ENCODE measurements at places on chromosomes 7 and 10.

DNA sequence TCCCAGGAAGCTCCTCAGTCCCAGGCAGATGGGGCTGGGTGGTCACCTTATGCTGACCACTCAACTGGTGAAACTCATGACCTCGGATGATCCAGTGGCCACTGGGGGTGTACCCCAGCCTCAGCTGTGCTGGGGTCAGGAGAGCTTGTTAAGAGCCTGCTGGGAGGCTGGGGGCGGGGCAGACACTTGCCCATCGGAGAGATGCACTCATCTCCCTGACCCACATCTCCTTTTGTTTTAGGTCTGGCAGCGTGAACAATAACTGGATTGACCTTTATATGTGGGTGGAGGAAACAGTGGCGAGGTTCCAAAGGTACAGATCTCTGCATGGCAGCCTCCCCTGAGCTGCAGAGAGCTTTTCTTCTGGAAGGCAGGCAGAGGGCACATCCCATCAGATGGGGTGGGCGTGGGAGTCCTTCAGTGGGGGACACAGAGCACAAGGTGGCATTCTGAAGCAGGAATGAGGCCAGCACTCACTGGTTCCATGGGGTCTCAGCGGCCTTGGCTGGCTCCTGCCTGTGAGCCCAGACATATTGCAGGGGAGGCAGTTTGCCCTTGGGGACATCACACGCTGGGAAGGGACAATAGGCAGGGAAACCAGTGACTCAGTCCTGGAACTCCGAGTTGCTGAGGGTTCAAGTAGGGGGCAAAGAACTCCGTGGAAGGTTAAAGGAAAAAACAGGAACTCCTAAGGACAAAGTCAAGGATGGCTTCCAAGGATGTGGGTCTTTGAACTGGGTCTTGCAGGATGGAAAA, 5.2 kb downstream of the ANTXRL start:
- peak; percentile 21 for DNase-seq

DNA sequence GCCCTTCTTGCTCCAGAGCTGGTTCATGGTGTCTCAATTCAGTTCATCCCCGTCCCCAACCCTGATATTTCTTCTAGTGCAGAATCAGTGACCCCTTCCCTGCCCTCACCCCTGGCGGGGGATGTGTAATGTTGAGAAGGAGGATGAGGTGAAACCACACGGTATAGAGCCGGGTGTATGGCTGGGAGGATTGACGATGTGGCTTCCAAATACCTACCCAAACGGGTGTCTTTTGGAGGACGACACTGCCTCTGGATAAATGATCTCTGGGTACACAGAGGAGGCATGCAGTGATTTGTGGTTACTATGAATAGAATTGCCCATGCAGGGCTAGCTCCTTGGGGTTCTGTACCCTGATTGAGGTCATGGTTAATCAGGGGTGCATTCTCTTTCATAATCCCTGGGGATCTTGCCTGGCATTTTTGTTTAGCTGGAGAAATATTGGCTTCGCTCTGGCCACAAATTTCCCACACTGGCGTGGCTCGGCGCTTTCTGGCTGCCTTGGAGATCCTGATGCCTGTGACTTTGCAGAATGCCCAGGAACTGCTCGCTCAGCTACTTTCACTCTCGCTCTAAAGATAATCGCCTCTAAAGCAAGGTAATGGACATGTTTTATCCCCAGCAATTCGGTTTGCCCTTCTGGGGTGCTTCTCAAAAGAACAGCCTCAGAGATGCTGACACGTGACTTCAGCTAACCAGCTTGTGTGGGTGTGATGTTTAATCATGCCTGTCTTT, 89.2 kb downstream of the RBM20 start:
- DNase-seq: peak; percentile 22

DNA sequence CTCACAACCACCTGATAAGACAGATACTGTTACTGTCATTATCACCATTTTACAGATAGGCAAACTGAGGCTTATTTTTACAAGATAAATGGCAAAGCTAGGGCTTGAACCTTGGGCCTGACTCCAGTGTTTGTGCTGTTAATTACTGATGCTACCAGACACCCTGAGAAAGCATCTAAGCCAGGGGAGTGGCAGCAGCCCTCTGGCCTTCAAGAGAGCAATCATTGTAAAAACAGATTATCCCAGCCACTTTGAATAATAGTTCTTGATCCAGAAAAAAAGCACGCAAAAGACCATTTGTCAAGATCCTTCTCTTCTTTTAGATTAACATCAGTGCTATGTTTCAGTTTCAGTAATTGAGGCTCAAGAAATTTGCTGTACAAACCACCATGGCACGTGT, 109.5 kb downstream of the PLCE1 start:
- no peak for DNase-seq

DNA sequence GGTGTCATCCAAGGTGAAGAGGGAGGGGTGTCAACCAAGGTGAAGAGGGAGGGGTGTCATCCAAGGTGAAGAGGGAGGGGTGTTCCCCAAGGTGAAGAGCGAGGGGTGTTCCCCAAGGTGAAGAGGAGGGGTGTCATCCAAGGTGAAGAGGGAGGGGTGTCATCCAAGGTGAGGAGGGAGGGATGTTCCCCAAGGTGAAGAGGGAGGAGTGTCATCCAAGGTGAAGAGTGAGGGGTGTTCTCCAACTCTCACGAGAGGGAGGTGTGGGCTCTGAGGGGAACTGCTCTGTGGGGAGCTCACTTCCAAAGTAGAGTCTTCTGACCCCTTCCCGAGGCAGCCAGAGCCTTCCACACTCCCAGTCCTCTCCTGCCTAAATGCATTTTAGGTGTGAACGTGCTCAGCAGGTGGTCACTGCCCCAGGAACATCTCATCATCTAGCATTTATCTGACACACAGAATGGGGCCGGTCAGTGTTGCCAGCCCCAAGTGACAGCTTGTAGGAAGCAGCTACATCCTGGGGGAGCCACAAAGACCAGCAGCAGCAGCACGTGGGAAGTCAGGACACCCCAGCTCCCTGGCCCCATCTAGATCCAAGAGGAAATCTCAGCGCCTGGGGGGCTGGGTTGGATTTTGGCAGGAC, 323.8 kb downstream of the GLRX3 start:
- DNase-seq: no peak

DNA sequence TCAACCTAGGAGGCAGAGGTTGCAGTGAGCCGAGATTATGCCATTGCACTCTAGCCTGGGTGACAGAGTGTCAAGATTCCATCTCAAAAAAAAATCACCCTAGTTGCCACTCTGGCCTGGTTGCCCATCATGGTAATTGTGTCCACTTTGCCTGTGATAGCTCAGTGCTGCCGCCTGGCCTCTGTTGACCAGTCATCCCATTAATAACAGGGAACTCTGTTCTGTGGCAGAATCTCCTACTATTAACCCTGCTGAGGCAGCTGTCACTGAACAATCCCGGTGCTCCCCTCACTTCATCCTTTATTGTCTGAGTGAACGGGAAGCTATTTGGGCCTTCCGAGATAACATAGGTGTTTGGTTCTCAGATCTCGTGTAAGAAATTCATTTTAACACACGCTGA, 14.6 kb downstream of the ZNF3 start:
- DNase-seq: no peak

DNA sequence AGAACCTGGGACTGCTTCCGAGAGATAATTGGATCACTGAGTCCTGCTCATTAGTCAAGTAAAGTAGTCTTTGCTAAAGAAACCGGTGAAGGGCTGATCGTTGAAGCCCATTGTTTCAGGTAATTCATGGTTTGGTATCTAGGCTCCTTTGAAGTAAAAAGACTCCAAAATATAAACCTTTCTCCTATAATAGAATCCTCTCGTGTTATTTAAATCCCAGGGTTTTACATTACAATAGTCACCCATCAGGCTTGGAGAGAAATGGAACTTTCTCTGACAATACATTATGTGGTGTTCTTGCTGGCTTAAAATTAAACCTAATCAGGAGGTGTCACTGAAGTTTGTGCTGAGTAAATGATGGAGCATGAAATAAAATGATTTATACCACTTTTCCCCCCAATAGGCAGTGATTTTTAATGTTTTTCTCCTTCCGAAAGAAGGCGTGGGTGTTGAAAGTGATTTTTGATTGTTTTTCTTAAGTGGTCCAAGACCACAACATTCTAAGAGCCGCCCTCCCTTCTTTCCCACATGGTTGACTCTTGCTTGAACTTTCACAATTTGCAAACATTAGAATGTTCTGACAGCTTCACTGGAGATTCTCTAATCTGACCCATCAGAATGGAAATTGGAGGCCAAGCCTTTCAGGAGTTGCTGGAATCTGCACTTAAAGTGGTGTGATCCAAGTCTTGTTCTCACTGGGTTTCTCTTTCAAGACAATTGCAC, 44.2 kb downstream of the LRMDA start:
- no peak for DNase-seq

All from COLO829 (cell line).